ENCODE measurements at places on chromosomes 13 and 19.

DNA sequence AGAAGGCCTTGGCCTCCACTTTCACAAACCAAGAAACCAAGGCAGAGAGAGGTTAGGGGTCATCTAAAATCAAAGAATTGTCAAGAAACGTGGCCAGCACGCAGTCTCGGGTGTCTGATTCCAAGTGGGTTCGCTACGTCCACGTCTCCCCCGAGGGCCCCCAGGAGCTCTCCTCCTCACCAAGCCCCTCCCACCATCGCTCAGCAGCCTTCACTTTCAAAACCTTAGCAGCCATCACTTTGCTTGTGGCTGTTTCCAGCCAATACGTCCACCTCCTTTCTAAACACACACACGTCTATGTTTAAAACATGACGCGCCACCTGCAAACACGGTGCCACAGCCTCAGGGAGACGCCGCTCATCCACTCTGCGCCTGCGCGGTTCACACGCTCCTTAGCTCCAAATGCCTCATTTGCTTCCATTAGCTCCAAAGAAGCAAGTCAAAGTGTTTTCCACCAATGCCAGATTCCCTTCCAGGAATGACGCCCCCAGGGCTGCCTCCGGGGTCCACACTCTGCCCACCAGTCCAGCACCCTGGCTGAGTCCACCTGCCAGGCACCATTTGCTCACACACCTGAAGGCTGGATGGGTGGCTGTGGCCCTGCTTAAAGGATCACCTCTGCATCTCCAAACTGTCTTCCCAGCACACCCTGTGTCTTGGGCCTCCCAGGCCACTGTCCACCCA is 5.5 kb downstream of the RASA3 start:
- DNase-seq: no peak

DNA sequence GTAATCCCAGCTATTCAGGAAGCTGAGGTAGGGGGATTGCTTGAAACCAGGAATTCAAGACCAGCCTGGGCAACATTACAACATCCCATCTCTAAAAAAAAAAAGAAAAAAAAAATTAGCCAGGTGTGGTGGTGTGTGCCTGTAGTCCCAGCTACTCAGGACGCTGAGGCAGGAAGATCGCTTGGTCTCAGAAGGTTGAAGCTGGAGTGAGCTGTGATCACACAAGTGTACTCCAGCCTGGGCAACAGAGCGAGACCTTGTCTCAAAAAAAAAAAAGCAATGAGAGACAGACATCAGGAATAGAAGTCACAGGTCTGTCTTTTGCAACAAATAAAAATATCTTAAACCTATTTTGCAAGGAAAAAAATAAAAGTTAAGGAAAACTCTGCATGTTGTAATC is 23.3 kb downstream of the TMEM38A start:
- DNase-seq: no peak

- no peak for DNase-seq
Observed at GRCh38 chr19:6044056-6044805, 66.1 kb downstream of the RFX2 start.

DNA sequence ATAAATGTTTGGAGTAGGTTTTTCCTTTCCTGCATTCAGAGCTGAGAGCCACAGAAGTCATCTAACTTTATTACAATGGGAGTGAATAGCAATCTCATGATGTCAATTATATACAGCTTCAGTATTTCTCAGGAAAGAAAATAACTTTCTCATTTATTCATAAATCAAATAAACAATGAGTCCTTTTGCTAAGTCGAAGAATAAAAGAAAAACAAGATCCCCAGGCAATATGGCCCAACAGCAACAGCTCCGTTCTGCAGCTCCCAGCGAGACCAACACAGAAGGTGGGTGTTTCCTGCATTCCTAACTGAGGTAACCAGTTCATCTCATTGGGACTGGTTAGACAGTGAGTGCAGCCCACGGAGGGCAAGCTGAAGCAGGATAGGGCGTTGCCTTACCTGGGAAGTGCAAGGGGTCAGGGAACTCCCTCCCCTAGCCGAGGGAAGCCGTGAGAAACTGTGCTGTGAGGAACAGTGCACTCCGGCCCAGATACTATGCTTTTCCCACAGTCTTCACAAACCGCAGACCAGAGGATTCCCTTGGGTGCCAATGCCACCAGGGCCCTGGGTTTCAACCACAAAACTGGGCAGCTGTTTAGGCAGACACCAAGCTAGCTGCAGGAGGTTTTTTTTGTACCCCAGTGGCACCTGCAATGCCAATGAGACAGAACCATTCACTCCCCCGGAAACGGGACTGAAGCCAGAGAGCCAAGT is 128.2 kb downstream of the SLITRK1 start:
- no peak for DNase-seq

All from activated CD8-positive, alpha-beta memory T cell treated with anti-CD3 and anti-CD28 coated beads for 1 hour (primary cell).